ENCODE measurements at places on chromosomes 16 and 17.

GRCh38 chr17:13884347-13884746, 185.0 kb upstream of the COX10 start:
- no peak for DNase-seq

DNA sequence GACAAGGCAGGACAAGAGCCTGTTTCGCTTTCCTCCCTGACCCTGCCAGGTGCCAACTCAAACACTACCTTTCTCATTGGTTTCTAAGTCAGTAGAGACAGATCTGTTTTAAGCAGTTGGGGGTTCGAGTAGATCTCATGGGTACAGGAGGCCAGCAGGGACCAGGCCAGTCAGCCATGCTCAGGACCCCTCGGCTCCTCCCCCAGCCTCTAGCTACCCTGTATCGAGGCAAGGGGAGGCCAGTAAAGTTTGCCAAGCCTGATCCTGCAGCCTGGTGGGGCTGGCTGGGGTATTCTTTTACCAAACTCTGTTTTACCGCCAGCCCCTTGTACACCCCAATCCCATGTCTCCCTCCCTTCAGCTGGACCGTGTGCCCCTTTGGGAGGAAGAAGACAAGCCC, 26.6 kb downstream of the OR1D5 start:
- no peak for DNase-seq

GRCh38 chr16:58461640-58462039, 38.3 kb upstream of the NDRG4 start:
- DNase-seq, result no peak

DNA sequence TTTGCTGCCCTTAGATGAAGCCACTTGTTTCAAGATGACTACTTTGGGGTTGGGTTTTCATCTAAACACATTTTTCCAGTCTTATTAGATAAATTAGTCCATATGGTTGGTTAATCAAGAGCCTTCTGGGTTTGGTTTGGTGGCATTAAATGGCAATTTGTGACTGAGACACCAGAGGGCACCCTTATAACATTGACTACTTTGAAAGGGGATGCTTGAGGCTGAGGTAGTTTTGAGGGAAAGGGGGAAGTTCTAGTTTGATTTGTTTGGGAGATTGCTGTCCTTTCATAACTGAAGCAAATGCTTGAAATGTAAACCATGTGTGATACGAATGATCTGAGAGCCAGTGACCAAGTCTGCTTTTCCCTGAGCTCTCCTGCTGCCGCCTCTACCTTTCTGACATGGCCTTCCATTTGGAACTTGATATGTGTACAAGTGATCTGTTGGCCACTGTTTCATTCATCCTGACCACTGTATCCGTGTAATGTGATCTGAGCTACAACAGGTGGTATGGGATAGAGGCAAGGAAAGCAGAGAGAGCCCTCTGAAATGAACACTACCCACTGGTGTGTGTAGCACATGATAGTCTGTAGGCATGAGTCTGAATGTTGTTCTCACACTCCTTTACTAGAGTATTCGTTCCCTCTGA, 5.8 kb upstream of the RARA start:
- DNase-seq, result no peak

DNA sequence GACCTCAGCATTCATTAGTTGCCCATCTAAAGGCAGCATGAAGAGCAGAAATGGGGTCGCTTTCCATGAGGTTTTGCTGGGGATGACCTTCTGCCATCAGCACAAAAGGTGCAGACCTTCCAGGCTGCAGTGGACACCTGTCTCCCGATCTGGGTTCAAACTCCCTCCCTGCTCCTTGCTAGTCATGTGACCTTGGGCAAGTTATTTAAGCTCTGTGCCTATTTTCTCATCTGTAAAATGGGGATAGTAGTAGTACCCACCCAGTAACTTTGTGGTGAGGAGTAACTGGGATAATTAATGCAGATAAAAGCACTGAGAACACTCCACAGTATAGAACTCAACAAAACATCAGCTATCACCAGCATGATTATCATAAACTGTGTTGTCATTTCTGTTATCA, 21.4 kb upstream of the COQ7 start:
- DNase-seq, result no peak

DNA sequence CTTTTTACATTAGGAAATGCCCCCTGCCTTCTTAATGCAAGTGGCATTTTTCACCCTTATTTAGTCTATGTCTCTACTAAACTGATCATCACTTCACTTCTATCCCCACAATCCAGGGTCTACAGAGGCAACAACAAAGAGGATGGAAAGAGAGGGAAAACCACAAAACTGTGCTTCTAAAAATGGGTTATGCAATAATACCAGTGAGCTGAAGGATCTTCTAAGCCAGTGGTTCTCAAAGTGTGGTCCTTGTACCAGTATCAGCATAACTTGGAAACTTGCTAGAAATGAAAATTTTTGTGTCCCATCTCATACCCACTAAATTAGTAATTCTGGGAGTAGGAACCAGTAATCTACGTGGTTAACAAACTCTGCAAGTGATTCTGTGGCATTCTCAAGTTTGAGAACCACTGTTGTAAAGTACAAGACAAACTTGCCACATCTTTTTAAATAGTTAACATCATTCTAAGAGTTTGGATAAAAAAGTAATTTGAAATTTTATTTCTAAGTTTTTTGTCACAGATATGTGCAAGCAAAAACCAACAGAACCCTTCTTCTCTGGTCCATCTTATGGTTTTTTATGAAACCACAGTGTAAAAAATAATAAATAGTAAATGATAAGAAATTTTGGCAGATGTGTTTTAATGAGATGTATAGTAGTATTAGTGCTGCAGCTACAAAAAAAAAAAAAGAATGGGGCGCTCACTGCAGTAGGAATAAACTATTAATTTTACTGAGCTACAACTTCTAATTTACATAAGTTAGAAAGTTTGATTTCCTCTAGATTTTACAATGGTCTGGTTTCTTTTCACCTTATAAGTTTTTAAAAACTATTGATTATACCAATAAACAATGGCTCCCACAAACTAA, 16.2 kb downstream of the CDC27 start:
- DNase-seq, result no peak

- no peak for DNase-seq
These were observed 30.4 kb downstream of the CCDC182 start for GRCh38 chr17:57714665-57715180.

DNA sequence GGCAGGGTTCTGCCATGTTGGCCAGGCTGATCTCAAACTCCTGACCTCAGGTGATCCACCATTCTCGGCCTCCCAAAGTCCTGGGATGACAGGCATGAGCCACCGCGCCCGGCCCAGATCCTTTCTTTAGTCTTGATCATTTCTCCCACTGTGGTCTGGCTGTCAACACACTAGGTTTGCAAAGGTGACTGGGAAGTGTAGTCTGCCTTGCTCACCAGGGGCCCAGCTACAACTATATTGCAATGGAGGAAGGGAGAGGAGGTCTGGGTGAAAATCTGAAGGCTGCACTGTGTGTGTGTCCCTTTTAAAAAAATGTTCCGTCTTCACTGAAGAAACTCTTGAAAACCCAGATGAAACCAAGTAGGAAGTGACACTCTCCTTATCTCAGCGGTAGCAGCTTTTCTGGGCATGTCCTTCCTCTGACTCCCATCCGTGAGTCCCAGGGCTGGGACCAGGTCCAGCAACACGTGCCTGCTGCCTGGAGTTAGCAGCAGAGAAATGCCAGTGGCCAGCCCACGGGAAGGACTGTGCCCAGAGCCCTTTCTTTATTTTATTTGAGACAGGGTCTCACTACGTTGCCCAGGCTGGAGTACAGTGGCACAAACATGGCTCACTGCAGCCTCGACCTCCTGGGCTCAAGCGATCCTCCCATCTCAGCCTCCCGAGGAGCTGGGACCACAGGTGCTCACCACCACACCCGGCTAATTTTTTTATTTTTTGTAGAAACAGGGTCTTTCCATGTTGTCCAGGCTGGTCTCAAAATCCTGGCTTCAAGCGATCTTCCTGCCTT, 17.8 kb upstream of the KIF19 start:
- DNase-seq, result no peak

DNA sequence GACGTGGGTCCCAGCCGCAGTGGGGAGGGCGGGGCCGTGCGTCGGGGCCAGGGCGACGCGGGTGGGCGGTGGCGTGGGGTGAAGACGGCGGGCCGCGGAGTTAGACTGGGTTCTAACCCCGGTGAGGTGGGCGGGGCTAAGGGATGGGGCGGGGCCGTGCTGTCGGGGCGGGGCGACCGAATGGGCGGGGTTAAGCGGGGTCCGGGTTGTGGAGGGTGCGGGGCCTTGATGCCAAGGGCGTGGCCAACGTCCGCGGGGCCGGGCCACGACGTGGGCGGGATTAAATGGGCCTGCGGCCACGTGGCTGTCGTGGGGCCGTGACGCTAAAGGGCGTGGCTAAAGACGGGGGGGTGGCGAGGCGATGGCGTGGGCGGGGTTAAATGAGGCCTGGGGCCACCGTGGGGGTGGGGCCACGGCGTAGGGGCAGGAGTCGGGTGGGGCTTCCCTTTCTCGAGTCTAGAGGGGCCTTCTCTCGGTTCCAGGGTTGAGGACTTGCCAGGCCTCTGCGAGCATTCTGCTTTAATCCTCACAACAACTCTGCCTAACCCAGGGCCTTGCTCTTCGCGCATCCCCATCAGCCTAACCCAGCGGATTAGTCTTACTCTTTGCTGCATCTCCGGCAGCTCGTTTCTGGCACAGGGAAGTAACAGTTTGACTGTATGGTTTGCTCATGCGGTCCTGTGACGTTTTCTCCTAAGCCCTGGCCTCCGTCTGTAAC, 739 bp downstream of the TCF25 start:
- DNase-seq, result peak; percentile 89

DNA sequence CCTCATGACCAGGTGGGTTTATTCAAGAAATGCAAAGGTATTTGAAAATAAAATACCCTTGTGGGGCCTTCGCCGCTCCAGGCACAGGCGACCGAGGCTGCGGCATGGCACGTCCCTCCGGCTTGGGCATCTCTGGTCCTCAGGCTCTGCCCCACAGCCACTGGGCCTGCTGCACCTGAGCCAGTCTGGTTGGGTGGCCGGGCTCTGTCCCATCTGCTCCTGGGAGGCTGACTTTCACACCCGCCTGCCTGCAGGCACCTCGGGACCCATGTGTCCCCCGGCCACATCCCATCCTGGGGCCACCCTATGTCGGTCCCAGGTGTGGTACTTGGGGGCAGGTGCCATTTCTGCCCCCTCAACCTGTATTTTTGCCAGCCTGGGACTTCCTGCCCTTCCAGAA, 20.9 kb downstream of the OSBPL7 start:
- no peak for DNase-seq

- no peak for DNase-seq
These were observed 18.1 kb downstream of the ERN1 start for GRCh38 chr17:64111831-64112230.

DNA sequence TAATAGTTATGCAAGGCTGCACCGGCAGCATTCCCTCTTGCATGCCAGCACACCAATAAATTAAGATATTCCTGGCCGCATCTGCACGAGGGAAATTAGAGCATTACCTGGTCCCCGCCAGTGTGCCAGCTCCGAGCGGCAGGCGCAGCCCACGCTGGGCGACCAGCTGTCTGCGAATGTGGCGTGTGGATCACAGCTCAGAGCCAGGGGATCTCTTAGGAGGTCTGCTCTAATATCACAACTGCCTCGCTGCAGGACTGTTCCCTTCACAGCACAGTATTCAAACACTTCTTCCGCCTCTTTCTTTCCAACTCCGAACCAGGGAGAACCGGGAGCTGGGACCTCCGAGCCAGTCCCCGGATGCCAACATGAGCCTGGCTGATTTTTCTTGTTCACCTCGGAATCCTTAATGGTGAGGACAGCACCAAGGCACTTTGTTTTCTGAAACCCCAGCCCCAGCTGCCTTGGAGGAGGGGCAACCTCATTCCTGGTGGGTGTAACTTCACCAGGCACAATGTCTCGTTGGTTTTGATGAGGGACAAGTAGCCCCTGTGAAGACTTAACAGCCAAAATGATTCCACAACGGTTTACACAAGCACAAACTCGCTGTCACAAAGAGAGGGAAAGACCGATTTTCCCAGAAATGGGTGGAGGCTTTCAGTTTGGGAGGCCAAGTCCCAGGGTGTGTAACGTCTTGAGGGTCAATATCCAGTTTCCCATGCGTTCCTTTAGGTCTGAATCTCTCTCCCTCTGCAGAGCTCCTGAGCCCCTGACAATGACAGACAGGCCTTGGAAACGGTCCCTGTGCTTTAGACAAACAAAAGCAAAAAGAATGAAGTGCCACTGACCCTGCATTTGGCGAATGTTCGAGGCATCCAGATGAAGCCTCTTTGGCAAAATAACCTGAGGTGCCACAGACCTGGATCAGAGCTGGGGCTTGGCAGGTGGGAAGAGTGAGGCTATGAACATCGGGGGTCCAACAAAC, 213.2 kb downstream of the C16orf78 start:
- DNase-seq, result no peak

- DNase-seq, result no peak
These were observed 7.2 kb downstream of the USP7 start for GRCh38 chr16:8956265-8957062.

DNA sequence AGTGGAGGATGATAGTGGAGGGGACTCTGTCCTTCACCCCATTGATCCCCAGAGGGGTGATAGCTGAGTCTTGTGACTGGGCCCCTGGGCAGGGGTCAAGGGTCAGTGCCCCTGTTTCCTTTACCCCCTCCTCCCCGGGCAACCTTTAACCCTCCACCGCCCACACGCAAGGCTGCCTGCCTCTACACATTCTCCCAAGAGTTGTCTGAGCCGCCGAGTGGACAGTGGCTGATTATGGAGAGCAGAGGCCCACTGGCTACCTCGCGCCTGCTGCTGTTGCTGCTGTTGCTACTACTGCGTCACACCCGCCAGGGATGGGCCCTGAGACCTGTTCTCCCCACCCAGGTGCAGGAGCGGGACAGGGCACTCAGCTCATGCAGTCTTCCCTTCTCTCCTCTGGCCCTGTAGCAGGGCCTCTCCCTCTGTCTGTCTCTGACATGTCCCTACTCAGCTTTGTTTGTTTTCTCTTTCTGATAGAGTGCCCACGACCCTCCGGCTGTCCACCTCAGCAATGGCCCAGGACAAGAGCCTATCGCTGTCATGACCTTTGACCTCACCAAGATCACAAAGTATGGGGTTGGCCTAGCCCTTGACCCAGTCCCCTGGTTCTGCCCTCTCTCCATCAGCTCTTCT, at the start of gene SHBG:
Gene SHBG (plus strand): TSS at position 197 of the 633 bp plus-strand sequence. CDS start 38 bp downstream, at position 235.
- DNase-seq, result no peak

- no peak for DNase-seq
These were observed 443.6 kb downstream of the WWOX start for GRCh38 chr16:78543023-78543422.

GRCh38 chr17:57953705-57954396, 1.4 kb downstream of the CUEDC1 start:
- DNase-seq, result no peak

GRCh38 chr17:36469733-36470132, 16.7 kb upstream of the ZNHIT3 start:
- DNase-seq, result no peak

- DNase-seq, result no peak
These were observed 1.9 kb upstream of the NAT9 start for GRCh38 chr17:74777901-74778515.
